A673 (cell line): ENCODE measurements at places on chromosomes 2 and 18.

- H3K36me3 ChIP-seq = no peaks in the 10 kb centered on the region
- no peak overlapping the region for H3K4me3 ChIP-seq
- DNase-seq = peak; percentile 56
- H3K4me1 ChIP-seq = peaks cover 9% of the 10 kb centered on the region
- H3K27ac ChIP-seq = no peak overlapping the region
Measured at GRCh38 chr2:157830696-157831570, 45.2 kb downstream of the ACVR1 start.

GRCh38 chr18:22723221-22723620 lies 209.9 kb upstream of the RBBP8 start:
- no peaks in the 10 kb centered on the region for H3K36me3 ChIP-seq
- no peak for DNase-seq
- H3K4me1 ChIP-seq = no peaks in the 10 kb centered on the region
- no peaks in the 10 kb centered on the region for H3K27me3 ChIP-seq
- H3K27ac ChIP-seq = no peak overlapping the region
- no peak overlapping the region for H3K4me3 ChIP-seq

- H3K36me3 ChIP-seq = no peaks in the 10 kb centered on the region
- no peak overlapping the region for H3K4me3 ChIP-seq
- H3K27ac ChIP-seq = no peak overlapping the region
Measured at GRCh38 chr2:225600444-225600843, 200.9 kb downstream of the NYAP2 start.

DNA sequence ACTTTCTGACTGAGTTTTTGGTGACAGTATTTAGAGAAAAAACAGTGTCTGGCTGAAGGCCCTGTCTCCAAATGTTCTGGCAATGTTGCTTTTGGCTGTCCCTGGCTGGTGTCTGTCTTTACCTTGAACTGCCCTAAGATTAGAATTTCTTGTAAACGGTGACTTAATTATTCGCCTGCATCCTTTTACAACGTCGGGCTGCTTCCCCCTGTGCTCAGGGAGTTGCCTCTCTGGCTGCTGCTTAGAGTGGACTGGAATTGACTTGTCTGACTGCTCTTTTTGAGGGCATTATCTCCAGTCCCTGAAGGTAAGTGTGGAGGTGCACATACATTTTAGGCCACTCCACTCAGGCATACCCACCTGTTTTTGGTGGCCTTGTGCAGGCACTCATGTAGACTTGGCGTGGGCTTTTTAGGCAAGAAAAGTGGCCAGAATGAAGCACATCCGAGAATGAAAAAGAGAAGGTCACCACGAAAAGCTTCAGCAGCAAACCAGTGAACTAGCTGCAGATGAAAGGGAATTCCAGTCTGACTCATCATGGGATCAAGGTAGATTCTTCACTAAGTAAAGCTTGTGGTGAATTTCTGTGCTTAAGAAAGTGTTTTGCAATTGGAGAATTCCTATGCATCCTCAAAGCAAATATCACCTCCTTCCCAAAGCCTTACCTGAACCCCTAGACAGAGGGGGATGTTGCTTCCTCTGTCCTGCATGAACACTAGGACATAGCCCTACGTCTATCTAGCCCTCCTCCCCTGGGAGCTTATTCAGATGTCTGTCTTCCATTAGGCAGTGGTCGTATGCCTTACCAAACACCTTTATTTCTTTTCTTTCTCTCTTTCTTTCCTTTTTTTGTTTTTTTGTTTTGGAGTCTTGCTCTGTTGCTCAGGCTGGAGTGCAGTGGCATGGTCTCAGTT lies 230.3 kb upstream of the TRIB2 start:
- no peak overlapping the region for H3K27ac ChIP-seq
- no peak overlapping the region for H3K4me3 ChIP-seq
- H3K36me3 ChIP-seq = no peaks in the 10 kb centered on the region
- DNase-seq = no peak
- no peaks in the 10 kb centered on the region for H3K27me3 ChIP-seq
- no peaks in the 10 kb centered on the region for H3K4me1 ChIP-seq

GRCh38 chr2:46041434-46041833 lies 255.8 kb upstream of the EPAS1 start:
- no peaks in the 10 kb centered on the region for H3K4me1 ChIP-seq
- no peak overlapping the region for H3K27ac ChIP-seq
- no peaks in the 10 kb centered on the region for H3K36me3 ChIP-seq
- H3K4me3 ChIP-seq = no peak overlapping the region
- DNase-seq = no peak

- DNase-seq = no peak
- H3K27me3 ChIP-seq = no peaks in the 10 kb centered on the region
- H3K4me3 ChIP-seq = no peak overlapping the region
- no peaks in the 10 kb centered on the region for H3K36me3 ChIP-seq
- peaks cover 11% of the 10 kb centered on the region for H3K4me1 ChIP-seq
Measured at GRCh38 chr18:11983592-11983991, 2.3 kb downstream of the IMPA2 start.

DNA sequence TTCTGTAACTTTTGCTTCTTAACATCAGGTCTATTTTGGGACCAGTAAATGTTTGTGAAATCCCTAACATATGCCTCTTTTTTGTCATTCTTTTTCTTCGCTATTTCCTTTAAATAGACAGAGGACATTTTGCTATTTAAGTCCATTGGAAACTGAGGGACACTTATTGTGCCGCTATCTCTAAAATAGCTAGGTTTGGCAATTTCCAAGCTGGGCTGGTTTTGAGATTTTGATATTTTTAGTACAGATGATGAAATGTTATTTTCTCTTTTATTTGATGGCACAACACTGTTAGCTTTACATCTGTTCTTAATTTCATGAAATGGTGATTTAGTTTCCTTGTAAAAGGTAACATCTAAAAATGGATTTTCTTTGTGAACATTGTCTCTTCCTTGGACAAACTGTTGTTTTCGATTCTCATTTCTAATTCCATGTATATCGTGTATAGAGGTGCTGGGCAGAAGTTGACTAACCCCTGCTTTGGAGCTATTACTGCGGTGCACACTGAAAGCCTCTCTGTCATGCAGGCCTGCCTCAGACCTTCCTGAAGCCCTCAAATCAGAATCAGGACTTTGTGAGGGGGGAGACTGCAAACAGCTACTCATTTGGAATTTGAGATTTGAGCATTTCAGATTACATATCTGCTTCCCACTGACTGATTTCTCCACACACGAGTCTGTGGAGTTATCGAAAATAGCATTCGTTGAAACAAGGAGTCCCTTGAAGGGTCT lies 594 bp downstream of the RAD51AP2 start:
- H3K4me3 ChIP-seq = peak overlapping the region; percentile 48
- no peaks in the 10 kb centered on the region for H3K36me3 ChIP-seq
- H3K27ac ChIP-seq = peak overlapping the region; percentile 73
- DNase-seq = no peak

DNA sequence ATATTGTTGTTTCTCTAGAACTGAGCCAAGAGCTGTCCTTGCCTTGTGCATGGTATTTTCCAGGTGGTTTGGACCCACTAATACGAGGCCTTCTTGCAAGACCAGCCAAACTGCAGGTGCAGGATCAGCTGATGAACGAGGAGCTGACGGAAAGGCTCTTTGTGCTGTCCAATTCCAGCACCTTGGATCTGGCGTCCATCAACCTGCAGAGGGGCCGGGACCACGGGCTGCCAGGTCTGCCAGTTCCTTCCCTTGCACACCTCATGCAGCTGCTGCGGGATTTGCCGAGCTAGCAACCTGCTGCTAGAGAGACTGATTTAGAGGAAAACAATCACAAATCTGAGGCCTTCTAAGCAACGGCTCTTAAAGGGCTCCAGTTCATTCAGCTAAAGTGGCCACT lies 74.5 kb downstream of the TPO start:
- H3K27me3 ChIP-seq = no peaks in the 10 kb centered on the region
- H3K27ac ChIP-seq = no peak overlapping the region
- H3K4me3 ChIP-seq = no peak overlapping the region

DNA sequence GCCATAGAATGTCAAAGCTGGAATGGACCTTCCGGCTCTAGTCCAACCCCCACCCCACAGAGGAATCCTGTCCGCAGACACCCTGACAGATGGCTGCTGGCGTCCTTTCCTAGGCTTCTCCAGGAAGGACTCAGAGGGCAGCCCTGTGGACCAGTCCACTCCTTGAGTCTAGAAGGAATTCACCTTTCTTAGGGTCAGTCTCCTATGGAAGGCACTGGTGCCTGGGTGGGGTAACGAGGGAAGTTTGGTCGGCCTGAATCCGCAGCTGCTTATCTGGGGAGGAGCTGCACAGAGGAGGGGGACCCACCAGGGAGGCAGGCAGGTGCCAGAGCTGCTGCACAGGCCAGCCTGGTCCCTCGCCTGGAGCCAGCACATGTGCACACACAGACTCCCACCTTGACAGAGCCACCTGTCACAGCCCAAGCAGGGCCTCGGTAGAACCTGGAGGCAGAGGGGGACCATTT lies 2.5 kb downstream of the DNMT3A start:
- H3K4me1 ChIP-seq = peaks cover 18% of the 10 kb centered on the region
- H3K27me3 ChIP-seq = no peaks in the 10 kb centered on the region
- H3K27ac ChIP-seq = peak overlapping the region; percentile 48
- no peaks in the 10 kb centered on the region for H3K36me3 ChIP-seq
- DNase-seq = no peak
- H3K4me3 ChIP-seq = no peak overlapping the region

DNA sequence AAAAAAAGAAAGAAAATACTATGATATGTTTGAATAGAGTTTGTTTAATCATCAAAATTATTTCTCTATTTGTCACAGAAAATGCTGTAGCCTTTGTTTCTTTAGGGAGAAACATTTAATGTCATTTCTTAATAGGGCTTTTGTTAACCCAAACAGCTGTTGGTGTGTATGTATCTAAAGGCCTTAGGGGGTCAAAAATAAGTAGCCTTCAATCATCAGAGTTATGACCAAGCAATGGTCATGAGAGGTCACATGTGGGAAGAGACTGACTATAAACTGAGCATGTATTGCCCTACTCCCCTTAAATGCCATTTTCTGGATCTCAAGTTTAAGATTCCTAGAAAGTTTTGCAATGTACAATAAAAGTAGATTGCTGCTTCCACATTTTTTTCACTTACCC lies 22.7 kb downstream of the HNMT start:
- DNase-seq = no peak
- H3K4me1 ChIP-seq = no peaks in the 10 kb centered on the region
- H3K4me3 ChIP-seq = no peak overlapping the region

DNA sequence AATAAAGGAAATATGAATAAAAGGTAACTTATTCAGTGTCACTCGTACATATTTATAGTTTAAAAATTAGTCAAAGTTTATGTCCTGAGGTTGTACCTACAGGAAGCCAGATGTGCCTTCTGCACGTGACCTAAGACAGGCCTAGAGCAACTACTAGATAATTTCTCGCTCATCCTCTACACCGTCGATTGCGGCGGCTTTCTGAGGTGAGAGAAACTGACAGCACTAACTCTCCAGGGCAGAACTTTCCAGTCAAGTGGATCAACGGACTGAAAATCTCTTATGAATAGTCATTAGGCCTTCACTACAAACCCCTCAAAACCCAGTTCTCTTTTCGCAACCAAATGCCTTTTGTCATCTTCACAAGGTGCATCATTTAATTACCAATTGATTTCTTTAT lies 54.2 kb downstream of the ZEB2 start:
- H3K4me1 ChIP-seq = peaks cover 67% of the 10 kb centered on the region
- H3K36me3 ChIP-seq = no peaks in the 10 kb centered on the region

DNA sequence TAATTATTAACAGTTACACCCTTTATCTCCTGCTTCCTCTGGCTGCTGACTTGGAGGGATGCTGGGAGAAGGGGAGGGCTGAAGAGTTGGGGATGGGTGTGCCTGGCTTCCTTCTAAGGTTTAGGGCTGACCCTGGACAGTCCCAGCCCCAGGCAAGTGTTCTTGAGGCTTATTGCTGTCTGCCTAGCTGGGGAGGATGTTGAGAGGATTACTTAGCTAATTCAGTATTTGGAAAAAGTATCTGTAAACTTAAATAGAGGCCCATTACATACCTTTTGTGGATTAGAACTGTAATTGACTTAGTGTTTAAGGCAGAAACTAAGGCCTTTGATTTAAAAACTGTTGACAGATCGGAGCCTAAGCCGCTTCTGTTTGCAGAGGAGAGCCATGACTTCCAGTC lies 67.6 kb downstream of the AGAP1 start:
- H3K27ac ChIP-seq = no peak overlapping the region
- peak; percentile 33 for DNase-seq
- no peaks in the 10 kb centered on the region for H3K27me3 ChIP-seq
- H3K36me3 ChIP-seq = no peaks in the 10 kb centered on the region
- peaks cover 43% of the 10 kb centered on the region for H3K4me1 ChIP-seq

DNA sequence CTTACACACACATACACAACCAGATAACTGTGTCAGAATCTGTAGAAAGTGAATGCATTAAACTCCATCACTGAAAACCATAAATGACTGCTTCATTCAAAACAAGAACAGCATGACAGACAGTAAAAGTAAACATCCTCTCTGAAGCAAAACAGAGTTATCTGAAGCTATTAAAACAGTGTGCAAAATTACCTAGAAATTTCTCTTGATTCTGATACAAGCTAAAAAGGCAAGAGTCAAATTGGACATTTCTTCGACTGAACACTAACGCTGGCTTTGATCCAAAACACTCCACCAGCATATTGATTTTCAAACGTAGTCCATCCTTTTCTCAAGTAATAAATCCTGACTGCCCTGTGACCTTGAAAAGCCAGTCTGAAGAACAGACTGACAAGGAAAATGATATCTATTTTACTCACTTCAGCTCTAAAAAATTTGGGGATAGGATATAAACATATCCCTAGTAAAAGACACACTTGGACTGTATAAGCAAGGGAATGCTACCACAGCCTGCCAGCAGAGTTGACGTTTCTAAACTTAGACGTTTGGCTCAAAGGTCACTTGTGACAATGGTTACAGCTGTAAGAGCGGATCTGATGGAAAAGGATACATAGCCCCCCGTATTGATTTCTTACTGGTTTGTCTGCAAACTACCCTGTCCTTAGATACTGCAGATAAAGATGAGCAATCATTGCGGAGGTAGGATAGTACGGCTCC lies 128.9 kb upstream of the ITGB6 start:
- H3K36me3 ChIP-seq = no peaks in the 10 kb centered on the region
- no peak overlapping the region for H3K27ac ChIP-seq
- H3K4me3 ChIP-seq = no peak overlapping the region

- H3K27me3 ChIP-seq = peaks cover 3% of the 10 kb centered on the region
- no peaks in the 10 kb centered on the region for H3K4me1 ChIP-seq
- DNase-seq = no peak
- H3K27ac ChIP-seq = no peak overlapping the region
Measured at GRCh38 chr2:231050018-231050901, 6.4 kb upstream of the PSMD1 start.

- no peak for DNase-seq
- H3K36me3 ChIP-seq = no peaks in the 10 kb centered on the region
- H3K4me1 ChIP-seq = peaks cover 50% of the 10 kb centered on the region
- no peak overlapping the region for H3K4me3 ChIP-seq
Measured at GRCh38 chr2:41966920-41967319, 80.9 kb upstream of the PKDCC start.

DNA sequence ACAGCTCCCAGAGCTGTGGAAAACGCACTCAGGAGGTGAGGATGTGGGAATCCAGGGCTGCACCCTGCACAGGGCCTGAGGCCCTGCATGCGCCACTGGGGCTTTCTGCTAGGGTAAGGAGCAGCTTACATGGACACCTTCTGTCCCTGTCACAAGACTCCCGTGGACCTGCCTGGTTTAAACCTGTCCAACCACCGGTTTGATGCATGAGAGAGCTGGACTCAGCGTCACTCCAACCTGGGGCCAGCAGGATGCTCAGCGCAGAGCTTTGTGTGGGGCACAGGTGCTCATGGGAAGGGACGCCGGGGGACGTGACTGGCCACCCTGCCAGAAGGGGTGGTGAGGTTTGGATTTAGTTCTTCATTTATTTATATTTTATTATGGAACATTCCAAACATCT lies 24.2 kb downstream of the SNORC start:
- H3K27me3 ChIP-seq = no peaks in the 10 kb centered on the region
- H3K36me3 ChIP-seq = no peaks in the 10 kb centered on the region
- no peak overlapping the region for H3K4me3 ChIP-seq
- H3K27ac ChIP-seq = no peak overlapping the region
- H3K4me1 ChIP-seq = no peaks in the 10 kb centered on the region
- no peak for DNase-seq
